Left lobe of liver (tissue), 2 donors: ENCODE measurements at places on chromosomes 1 and 21. TPM values are rescaled to one million over a fixed set of nuclear protein-coding genes. Genes with fewer than 3 reads are reported as not detected.

LRRC39 gene
- total RNA-seq: 0.33 TPM

DNA sequence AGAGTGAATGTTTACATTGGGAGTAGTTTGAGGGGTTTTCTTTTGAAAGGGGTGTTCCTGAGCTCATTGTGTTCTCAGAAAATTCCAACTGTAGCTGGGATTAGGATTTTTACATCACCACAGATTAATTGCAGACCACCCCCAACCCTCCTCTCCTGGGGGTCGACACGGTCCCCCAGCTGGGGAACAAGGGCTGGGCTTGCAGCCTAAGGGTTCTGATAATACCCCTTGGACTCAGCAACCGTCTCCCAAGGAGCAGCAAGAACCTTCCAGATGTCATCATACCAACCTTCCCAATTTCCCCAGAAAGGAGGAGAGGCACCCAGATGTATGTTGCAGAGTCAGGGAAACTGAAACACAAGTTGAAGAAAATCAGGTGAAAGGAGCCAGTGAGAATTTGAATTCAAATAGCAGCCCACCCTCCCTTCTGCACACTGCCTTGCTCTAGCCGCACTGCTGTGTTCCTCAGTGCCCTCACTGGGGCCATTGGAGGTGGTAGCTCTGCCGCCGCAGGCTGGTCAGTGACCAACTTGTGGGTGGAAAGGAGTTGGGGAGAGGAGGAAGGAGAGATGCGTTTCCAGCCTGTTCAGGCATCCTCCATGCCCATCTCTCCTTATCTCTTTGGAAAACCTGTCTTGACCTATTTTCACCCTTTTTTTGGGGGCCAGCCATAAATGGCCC is 14.7 kb upstream of the IGFN1 start:
- no peak for DNase-seq

- no peak for DNase-seq
These were observed 255.5 kb upstream of the CSF3R start for GRCh38 chr1:36738245-36738644.

- DNase-seq: peak; percentile 71
These were observed 96.2 kb downstream of the BEND5 start for GRCh38 chr1:48680411-48681035.

DNA sequence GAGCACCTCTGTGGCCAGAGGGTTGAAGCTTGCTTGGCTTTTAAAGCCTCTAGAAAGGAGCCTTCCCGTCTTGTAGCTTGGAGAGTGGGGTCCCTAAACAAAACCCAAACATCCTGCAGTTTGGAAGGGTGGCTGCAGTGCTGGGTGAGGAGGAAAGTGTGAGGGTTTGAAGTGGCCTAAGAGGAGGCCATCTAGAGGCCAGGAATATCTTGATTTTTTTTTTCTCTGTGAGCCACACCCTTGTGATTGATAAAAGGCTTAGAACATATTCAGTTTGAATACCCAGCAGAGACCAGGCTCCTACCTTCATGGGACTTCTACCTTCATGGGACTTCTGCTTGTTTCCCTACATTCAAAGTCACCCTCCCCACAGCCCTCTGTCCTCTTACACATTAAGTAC is 37.3 kb upstream of the PIGV start:
- no peak for DNase-seq

SYCP1 gene
- total RNA-seq: not detected

DNA sequence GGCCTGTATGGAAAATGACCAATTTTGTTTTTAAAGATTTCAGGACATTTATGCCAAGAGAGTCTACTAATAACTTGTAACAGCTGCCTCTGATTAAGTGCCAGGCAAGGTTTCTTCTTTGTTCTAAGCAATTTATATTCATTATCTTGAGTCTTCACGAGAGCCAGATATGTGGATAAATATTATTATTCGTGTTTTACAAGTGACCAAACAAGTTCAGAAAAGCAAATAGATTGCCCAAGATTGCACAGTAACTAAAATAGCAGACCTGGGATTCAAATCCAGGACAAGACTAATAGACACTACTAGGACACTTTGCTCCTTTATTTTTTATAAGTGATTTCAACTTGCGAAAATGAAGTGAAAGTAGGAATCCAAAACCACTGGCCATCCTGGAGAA is 30.1 kb upstream of the DPT start:
- no peak for DNase-seq

DNA sequence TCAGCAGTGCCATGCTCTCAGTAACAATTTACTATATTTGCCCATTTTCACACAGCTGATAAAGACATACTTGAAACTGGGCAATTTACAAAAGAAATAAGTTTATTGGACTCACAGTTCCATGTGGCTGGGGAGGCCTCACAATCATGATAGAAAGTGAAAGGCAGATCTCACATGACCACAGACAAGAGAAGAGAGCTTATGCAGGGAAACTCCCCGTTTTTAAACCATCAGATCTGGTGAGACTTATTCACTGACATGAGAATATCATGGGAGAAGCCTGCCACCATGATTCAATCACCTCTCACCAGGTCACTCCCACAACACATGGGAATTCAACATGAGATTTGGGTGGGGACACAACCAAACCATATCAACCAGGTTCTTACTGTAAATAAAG is 112.1 kb upstream of the C1orf87 start:
- DNase-seq: no peak

DNA sequence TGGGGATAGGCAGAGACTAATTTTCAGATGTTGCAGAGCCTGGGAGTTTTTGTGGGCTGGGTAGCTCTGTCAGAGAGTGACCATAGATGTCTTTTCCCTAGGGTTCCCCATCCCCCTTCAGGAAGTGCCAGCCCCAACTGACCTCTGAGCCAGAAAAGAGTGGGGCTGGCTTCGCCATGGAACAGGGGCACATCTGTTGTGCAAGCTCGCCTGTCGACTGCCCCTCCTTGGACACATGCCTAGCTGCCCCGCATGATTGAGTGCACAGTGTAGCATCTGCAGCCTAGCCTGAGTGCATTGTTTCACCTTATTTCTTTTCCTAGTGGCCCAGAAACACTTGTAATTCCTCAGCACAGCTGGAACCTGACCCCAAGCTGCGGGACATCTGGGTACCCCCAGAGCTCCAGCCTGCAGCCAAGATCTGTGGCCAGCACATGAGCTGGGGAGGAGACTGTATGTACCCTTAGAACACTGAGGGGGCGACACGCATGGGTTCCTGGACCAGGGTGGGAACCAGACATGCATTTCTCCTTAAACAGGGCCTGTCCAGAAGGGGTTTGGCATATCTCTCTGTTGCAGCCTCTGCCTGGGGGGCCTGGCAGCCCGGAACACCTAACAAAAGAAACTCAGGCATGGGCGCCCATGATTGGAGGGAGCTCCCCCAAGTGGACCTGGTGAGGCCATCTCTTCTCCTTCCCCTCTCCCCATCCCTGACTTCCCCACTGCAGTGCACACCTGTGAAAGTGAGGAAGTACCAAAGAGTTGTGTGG is 55.2 kb downstream of the SYT14 start:
- DNase-seq: no peak

DNA sequence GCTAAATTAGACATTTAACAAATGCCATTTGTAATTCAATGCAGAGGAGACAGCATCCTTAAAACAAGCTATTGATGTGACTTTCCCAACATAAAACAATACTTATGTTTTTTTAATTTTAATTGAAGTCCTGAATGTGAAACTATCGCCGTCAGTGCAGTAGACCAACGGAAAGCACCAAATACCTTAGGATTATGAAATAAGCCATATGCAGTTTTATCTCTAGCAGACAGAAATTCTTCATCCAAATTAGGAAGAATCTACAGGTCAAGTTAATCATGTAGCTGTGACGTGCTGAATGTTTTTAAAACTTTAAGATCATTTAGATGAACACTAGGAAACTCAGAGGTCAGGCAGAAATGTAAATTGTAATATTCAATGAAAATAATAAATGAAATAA is 714 bp upstream of the ST6GALNAC5 start:
- DNase-seq: no peak

WNT4 gene
- 0.35 TPM for total RNA-seq

LIPI gene
- not detected for total RNA-seq

SERTAD4 gene
- not detected for total RNA-seq

- no peak for DNase-seq
These were observed 3.5 kb upstream of the RAP1GAP start for GRCh38 chr1:21672478-21673276.

MRPL24 gene
- total RNA-seq: 68.7 TPM
